ENCODE measurements at places on chromosomes 1 and 21.

GRCh38 chr1:198253259-198253658 is 96.5 kb downstream of the NEK7 start:
- H3K36me3 ChIP-seq = no peaks in the 10 kb centered on the region
- H3K4me1 ChIP-seq = no peaks in the 10 kb centered on the region
- DNase-seq = no peak
- no peak overlapping the region for H3K4me3 ChIP-seq

GRCh38 chr1:42736152-42736551 is 3.9 kb downstream of the CLDN19 start:
- no peak overlapping the region for H3K27ac ChIP-seq
- no peak overlapping the region for H3K4me3 ChIP-seq
- peaks cover 7% of the 10 kb centered on the region for H3K4me1 ChIP-seq
- DNase-seq = no peak
- H3K36me3 ChIP-seq = no peaks in the 10 kb centered on the region

GRCh38 chr1:116314305-116314919 is 58.6 kb upstream of the ATP1A1 start:
- no peak for DNase-seq
- H3K27ac ChIP-seq = no peak overlapping the region
- H3K27me3 ChIP-seq = no peaks in the 10 kb centered on the region
- no peak overlapping the region for H3K4me3 ChIP-seq

- H3K36me3 ChIP-seq = no peaks in the 10 kb centered on the region
- H3K27ac ChIP-seq = no peak overlapping the region
- DNase-seq = no peak
- no peaks in the 10 kb centered on the region for H3K27me3 ChIP-seq
- no peak overlapping the region for H3K4me3 ChIP-seq
These were observed 805 bp downstream of the GRHL3 start for GRCh38 chr1:24319962-24320361.

DNA sequence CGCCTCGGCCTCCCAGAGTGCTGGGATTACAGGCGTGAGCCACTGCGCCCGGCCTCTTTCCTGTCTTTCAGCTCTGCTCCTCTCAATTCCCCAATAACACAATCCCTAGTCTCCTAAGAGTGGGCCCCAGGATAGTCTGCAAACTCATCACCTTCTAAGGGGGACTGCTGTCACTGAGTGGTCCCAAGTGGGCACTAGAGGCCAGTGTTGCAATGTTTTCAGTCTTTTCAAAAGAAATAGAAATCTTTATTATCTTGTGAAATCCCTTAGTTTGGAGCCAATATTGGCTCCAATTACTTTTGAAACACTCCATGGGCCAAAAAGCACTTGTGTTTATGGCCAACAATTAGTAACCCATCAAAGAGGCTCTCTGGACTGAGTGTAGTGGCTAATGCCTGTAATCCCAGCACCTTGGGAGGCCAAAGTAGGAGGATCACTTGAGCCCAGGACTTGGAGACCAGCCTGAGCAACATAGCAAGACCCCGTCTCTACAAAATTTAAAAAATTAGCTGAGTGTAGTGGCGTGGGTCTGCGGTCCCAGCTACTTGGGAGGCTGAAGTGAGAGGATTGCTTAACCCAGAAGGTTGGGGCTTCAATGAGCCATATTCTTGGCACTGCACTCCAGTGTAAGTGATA is 28.6 kb upstream of the ZNF697 start:
- H3K4me3 ChIP-seq = no peak overlapping the region
- peak overlapping the region; percentile 78 for H3K27ac ChIP-seq
- peaks cover 18% of the 10 kb centered on the region for H3K4me1 ChIP-seq

- no peaks in the 10 kb centered on the region for H3K27me3 ChIP-seq
- no peak for DNase-seq
- no peaks in the 10 kb centered on the region for H3K4me1 ChIP-seq
- H3K27ac ChIP-seq = no peak overlapping the region
These were observed 37.8 kb upstream of the PSEN2 start for GRCh38 chr1:226832613-226833012.

DNA sequence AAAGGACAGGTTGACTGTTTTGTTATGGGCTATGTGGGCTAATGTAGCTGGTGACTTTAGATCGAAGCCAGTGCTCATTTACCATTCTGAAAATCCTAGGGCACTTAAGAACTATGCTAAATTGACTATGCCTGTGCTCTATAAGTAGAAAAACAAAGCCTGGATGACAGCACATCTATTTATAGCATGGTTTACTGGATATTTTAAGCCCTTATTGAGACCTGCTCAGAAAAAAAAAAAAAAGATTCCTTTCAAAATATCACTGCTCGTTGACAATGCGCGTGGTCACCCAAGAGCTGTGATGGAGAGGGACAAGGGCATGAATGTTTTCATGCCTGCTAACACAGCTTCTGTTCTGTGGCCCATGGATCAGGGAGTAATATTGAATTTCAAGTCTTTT is 48.1 kb downstream of the CAMSAP2 start:
- no peak for DNase-seq
- peaks cover 4% of the 10 kb centered on the region for H3K36me3 ChIP-seq
- H3K27ac ChIP-seq = no peak overlapping the region
- no peak overlapping the region for H3K4me3 ChIP-seq
- H3K27me3 ChIP-seq = no peaks in the 10 kb centered on the region

GRCh38 chr1:116474921-116475849 is 95.6 kb downstream of the CD58 start:
- H3K27me3 ChIP-seq = no peaks in the 10 kb centered on the region
- no peak overlapping the region for H3K4me3 ChIP-seq
- H3K27ac ChIP-seq = no peak overlapping the region

DNA sequence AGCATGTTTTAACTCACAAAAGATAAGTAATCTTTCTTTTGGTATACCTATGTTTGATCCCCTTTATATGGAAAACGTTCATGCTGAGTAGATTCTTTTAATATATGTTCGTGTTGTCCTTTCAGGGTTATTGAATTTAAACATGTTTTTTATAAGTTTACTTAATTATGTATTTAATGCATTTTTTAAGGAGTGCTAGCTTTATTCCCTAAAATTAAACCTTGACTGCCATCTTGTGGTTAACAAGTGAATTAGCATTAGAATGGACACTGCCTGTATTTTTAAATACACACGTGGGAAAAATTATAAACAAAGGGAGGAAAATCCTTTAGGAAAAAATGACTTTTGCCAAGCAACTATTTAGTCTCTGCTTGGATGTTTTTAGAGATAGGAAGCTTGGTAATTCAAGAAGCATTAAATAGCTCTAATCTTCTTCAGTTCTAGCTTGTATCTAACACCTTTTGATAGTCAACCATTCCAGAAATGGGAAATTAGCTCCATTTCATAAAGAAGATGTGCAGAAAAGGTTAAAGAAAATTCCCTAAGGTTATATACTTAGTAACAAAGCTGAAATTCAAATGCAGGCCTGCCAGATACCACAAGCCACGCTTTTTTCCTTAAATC is 43.0 kb downstream of the UBE2U start:
- H3K4me1 ChIP-seq = peaks cover 8% of the 10 kb centered on the region
- no peak for DNase-seq
- no peaks in the 10 kb centered on the region for H3K27me3 ChIP-seq
- H3K27ac ChIP-seq = no peak overlapping the region

- no peak for DNase-seq
- H3K4me3 ChIP-seq = no peak overlapping the region
- no peaks in the 10 kb centered on the region for H3K4me1 ChIP-seq
- no peaks in the 10 kb centered on the region for H3K27me3 ChIP-seq
- no peak overlapping the region for H3K27ac ChIP-seq
These were observed 114.3 kb downstream of the NMNAT2 start for GRCh38 chr1:183303901-183304300.

DNA sequence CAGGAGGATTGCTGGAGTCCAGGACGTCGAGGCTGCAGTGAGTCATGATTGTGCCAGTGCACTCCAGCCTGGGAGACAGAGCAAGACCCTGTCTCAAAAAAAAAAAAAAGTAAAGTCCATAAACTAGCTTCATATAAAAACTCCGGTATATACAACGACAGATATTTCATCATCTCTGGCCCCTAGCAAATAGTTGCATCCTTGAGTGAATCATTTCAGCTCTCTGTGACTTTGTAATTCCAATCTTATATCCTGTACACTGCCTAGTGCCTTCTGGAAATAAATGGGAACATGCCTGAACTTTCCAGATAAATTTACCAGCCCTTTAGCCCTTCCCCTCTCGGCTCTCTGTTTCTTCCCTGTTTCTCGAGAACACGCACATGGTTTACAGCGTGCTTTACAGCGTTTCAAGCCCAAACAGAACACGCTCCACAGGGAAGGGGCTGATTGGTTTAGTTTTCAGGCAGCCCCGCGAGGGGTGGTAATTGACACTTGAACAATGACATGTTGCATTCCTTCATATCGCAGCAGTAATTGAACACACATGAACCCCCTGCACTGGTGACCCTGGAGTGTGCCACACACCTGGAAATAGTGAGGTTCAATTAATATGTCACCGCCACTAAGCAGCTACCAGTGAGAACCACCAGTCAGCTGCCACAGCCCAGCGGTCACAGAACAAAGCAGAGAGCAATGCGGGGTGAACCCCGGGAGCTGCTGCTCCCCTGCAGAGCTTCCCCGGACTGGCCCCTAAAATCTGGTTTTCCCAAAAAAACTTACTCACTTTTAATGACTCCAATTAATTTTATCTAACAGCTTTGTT is 35.7 kb upstream of the SIM2 start:
- H3K4me3 ChIP-seq = no peak overlapping the region
- H3K27ac ChIP-seq = no peak overlapping the region
- H3K4me1 ChIP-seq = no peaks in the 10 kb centered on the region
- DNase-seq = no peak
- no peaks in the 10 kb centered on the region for H3K36me3 ChIP-seq

DNA sequence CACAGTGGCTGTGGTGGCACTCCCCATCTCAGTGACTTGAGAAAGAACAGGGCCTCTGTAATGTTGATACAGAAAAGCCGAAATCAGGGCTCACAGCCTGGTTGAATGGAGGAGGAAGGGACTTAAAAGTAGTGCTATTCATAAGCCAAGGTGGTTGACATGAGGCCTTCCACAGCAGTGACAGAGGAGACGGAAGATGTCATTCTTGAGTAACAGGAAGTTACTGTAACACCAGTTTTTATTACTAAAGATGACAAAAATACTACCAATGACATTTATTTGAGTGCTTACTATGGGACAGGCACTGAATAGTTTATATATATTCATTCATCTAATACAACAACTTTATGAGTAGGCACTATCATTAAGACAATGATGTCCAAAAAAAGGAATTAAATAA is 52.8 kb upstream of the GNG12 start:
- no peaks in the 10 kb centered on the region for H3K36me3 ChIP-seq
- no peaks in the 10 kb centered on the region for H3K27me3 ChIP-seq
- H3K4me3 ChIP-seq = no peak overlapping the region
- H3K27ac ChIP-seq = no peak overlapping the region

- no peak overlapping the region for H3K27ac ChIP-seq
- no peaks in the 10 kb centered on the region for H3K36me3 ChIP-seq
- no peaks in the 10 kb centered on the region for H3K27me3 ChIP-seq
- no peak overlapping the region for H3K4me3 ChIP-seq
These were observed 3.9 kb upstream of the NUAK2 start for GRCh38 chr1:205325334-205325884.

- no peaks in the 10 kb centered on the region for H3K36me3 ChIP-seq
- H3K4me3 ChIP-seq = peak overlapping the region; percentile 53
- peak overlapping the region; percentile 96 for H3K27ac ChIP-seq
- no peaks in the 10 kb centered on the region for H3K27me3 ChIP-seq
- peaks cover 18% of the 10 kb centered on the region for H3K4me1 ChIP-seq
These were observed 79.6 kb upstream of the AK4 start for GRCh38 chr1:65068202-65069010.

DNA sequence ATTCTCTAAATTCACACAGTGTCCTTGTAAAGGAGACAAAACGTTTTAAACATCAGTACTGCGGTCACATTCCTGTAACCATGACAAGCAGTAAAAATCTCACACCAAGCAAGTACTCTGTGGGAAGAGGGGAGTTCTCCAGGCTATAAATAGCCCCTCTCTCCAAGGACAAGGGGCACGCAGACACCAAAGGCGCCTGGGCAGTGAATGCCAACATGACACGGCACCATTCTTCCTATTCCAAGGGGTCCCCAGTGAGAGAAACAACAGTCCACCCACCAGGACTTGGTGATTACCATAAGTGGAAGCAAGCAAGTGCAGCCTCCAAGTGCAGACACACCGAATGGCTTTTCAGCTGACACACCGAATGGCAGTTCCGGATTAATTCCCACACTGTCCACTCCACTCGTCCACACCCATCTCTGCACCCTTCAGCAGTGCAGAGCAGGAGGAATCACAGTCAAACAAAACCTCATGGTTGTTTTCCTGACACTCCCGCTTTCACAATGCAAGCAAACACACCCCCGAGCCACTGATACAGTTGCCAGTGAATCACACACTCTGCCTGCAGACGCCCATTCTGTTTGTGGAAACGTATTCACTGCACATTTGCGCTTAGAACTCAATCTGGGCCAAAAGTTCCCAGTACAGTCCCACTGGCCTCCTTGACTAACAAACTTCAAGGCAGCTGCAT is 1.8 kb downstream of the PTTG1IP start:
- H3K36me3 ChIP-seq = no peaks in the 10 kb centered on the region
- H3K4me1 ChIP-seq = peaks cover 33% of the 10 kb centered on the region
- peak overlapping the region; percentile 95 for H3K27ac ChIP-seq
- H3K27me3 ChIP-seq = no peaks in the 10 kb centered on the region
- DNase-seq = no peak
- H3K4me3 ChIP-seq = peak overlapping the region; percentile 85

GRCh38 chr1:77413541-77414335 is 131.9 kb downstream of the AK5 start:
- H3K27me3 ChIP-seq = no peaks in the 10 kb centered on the region
- DNase-seq = no peak
- no peak overlapping the region for H3K27ac ChIP-seq
- H3K36me3 ChIP-seq = no peaks in the 10 kb centered on the region

GRCh38 chr1:204257446-204257845 is 43.7 kb upstream of the GOLT1A start:
- peaks cover 54% of the 10 kb centered on the region for H3K4me1 ChIP-seq
- H3K36me3 ChIP-seq = peaks cover 2% of the 10 kb centered on the region
- DNase-seq = no peak
- no peak overlapping the region for H3K4me3 ChIP-seq
- peak overlapping the region; percentile 73 for H3K27ac ChIP-seq
- H3K27me3 ChIP-seq = no peaks in the 10 kb centered on the region

- H3K4me1 ChIP-seq = peaks cover 14% of the 10 kb centered on the region
- DNase-seq = no peak
- no peaks in the 10 kb centered on the region for H3K36me3 ChIP-seq
- H3K4me3 ChIP-seq = no peak overlapping the region
These were observed 2.2 kb downstream of the PPP1R8 start for GRCh38 chr1:27832762-27833161.

- peaks cover 39% of the 10 kb centered on the region for H3K36me3 ChIP-seq
- no peak for DNase-seq
- H3K4me3 ChIP-seq = no peak overlapping the region
- no peaks in the 10 kb centered on the region for H3K27me3 ChIP-seq
These were observed 37.5 kb downstream of the PGM1 start for GRCh38 chr1:63630666-63631065.

GRCh38 chr1:184272175-184272866 is 114.5 kb upstream of the C1orf21 start:
- no peak for DNase-seq
- H3K4me3 ChIP-seq = no peak overlapping the region
- no peaks in the 10 kb centered on the region for H3K27me3 ChIP-seq
- H3K4me1 ChIP-seq = no peaks in the 10 kb centered on the region

GRCh38 chr1:60133000-60133673 is 59.6 kb upstream of the C1orf87 start:
- DNase-seq = no peak
- no peaks in the 10 kb centered on the region for H3K27me3 ChIP-seq
- H3K4me1 ChIP-seq = no peaks in the 10 kb centered on the region

GRCh38 chr21:38286739-38287471 is 30.1 kb downstream of the KCNJ15 start:
- no peak overlapping the region for H3K4me3 ChIP-seq
- no peaks in the 10 kb centered on the region for H3K27me3 ChIP-seq
- no peak overlapping the region for H3K27ac ChIP-seq
- no peaks in the 10 kb centered on the region for H3K36me3 ChIP-seq
- H3K4me1 ChIP-seq = no peaks in the 10 kb centered on the region
- DNase-seq = no peak

All from liver (tissue), 10 donors.